ENCODE measurements at places on chromosomes 5 and 9.

GRCh38 chr5:133226186-133226585, 174.4 kb downstream of the HSPA4 start:
- no peak for DNase-seq

DNA sequence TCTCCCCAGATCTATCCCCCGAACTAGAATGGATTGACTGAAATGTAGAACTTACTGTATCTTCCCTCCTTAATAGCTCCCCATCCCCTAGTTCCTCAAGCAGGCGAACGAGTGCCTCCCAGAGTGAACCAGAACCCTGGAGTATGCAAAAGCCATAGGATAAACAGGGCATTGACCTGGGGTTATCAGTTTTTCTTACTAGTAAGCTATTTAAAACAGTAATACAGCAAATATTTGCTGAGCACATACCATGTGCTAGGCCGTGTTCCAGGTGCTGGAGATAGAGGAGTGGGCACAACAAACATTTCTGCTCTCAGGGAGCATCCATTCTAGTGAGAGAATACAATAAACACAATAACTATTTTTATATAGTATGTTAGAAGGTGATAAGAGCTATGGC, 1.8 kb downstream of the SKP2 start:
- no peak for DNase-seq

- DNase-seq: no peak
Observed at GRCh38 chr5:118095115-118095514, 893.2 kb downstream of the DTWD2 start.

DNA sequence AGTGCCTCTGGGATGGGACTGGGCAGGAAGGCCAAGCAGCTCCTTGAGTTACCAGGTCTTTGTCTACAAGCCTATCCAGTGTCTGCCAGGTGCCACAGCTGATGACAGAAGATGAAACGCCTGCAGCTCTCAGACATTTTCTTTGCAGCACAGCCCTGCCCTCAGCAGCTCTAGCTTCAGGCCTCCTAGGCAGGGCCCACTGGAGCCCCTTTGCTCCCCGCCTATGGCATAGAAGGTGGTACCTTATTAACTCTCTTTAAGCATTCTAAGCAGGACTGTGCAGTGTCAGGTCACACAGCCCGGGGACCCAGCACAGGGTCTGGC, 1.3 kb upstream of the SKP1 start:
- no peak for DNase-seq

DNA sequence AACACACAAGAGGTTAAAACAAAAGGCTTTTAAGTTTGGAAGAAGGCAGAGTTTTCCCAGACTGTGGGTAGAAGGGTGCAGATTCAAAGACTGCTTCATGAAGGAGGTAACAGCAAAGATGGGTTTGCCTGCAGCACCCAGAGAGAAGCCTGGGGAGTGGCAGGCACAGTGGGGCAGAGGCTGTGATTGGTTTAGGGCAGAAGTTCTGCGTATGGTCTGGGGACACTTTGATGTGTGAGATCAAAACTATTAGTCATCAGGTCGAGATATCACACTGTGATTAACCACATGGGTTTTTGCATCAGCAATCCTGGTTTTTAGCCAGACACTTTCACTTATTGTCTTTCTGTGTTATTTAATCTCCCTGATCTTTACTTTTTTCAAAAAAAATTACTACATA, 188.8 kb upstream of the GLRA1 start:
- peak; percentile 64 for DNase-seq

DNA sequence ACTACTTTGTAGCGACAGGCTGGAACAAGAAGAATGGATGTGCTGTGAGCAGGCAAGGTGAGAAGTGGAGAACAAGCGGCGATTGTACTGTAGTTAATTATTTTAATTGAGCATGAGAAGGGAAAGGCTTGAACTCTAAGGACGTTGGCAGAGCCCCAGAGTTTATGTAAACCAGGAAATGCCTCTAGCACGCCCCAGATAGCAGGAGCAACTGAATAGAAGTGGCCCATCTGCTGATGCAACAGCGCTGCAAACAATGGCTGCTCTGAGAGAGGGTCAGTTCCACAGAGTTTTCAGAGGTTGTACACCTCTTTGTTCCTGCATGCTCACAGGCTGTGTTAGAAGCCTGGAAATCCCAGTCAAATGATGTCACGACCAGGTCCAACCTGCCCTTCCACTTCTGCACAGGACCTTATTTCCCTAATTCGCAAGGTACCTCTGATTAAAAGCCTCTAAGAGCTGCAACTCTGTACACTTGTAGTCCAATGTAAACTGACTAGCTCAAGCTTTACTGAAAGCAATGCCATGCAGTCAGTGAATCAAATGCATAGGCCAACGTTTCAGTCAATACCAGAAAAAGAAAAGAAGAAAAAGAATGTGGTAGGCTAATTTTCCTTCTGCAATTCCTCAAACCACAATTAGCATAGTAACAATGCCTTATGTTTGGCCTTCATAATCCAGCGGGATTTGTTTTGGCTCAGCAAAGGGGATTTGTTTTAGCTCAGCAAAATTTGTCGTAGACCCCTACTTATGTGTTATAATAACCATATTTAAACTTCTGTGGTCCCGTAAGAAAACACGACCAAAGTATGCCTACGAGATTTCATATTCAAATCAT, 119.6 kb upstream of the RETREG1 start:
- no peak for DNase-seq

DNA sequence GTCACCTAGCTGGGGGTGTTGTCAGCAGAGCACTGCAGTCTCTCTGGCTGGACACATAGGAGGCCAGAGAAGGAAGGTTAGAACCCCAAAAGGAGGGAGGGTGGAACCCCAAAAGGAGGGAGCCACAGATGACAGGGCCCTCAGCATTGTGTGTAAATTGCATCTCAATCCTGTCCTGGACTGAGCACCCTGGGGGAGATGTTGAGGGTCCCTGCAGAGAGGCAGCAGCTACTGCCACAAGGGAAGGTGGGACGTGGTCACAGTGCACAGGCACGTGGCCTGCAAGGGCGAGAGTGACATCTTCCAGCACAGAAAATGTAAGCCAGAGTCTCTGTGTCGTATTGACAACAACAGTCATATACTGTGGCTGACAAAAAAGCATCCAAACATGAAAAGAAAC, 36.5 kb upstream of the CEP72 start:
- DNase-seq: no peak

- DNase-seq: no peak
Observed at GRCh38 chr9:119722384-119722783, 353.1 kb upstream of the BRINP1 start.

GRCh38 chr9:88809355-88810161, 181.7 kb upstream of the S1PR3 start:
- no peak for DNase-seq

DNA sequence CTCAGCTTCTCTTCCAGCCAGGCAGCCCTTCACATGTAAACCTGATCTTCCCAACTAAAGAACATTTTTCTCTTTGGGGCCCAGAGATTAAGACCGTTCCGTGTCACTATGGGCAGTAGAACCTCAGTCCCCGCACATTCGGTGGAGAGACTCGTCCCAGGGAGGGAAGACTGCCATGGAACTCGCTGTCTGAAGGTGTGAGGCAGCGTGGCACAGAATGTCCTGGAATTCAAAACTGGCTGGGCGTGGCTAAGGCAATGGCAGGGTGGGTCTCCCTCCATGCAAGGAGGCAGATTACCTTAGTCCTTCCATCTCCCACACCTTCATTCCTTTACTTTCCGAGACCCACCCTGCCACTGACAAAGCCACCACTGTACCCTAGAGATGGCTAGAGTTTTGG, 57.4 kb upstream of the ZNF354A start:
- DNase-seq: no peak

- DNase-seq: peak; percentile 37
Observed at GRCh38 chr9:133532937-133533668, 1.4 kb upstream of the ADAMTSL2 start.

- no peak for DNase-seq
Observed at GRCh38 chr5:157951673-157952373, 92.9 kb upstream of the CLINT1 start.

- no peak for DNase-seq
Observed at GRCh38 chr9:98545021-98545420, 163.7 kb downstream of the GABBR2 start.

DNA sequence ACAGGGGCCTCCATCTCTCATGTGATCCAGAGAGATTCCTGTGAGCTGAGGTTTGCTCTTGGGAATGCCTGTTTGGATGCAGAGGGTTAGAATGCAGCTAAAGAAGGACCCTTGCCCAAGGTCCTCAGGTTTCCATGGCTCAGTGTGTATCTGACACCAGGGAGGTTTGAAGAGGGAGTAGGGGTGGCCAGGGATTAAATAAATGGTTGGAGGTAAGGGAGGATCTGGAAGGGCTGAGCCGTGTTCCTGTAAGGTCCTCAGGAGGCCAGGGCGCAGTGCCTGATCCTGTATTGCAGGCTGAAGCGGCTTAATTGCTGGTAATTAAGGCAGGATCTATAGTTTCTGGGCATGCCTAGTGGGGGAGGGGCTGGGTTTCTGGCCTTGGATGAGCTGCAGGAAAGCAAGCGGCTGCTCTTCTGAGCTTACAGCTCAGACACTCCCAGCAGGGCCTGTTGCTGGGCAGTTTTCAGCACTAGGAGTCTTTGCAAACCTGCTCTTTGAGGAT, 41.5 kb upstream of the MAP1B start:
- no peak for DNase-seq

DNA sequence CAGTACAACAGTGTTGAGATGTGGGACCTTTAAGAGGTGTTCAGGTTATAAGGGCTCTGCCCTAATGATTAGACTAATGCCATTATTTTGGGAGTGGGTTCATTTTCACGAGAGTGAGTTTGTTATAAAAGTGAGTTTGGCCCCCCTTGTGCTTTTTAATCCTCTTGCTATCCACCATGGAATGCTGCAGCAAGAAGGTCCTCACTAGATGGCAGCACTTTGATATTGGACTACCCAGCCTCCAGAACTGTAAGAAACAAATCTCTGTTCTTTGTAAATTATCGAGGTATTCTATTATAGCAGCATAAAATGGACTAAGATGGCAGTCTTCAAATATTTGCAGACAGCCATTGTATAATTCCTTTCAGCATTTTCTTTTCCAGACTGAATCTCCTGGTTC, 212.4 kb downstream of the LRRC70 start:
- DNase-seq: no peak

GRCh38 chr5:127810707-127811490, 107.7 kb downstream of the CCDC192 start:
- no peak for DNase-seq

DNA sequence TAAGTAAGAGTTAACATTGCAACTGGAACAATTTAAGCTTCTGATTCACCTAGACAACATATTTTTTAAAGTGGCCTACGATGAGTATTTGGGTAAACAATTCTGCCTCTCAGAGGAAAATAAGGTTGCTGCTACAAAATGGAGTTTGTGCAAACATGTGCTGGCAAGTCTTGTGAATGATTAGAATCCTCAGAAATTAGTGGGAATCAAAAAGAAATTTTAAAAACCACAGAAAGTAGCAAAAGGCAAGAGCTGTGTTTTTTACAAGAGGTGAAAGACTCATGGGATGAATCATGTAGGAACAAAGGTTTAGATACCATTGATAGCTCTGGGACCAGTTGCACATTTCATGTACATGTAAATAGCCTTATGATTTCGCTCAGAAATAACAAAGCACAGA, 561.6 kb downstream of the TAF11L14 start:
- no peak for DNase-seq

DNA sequence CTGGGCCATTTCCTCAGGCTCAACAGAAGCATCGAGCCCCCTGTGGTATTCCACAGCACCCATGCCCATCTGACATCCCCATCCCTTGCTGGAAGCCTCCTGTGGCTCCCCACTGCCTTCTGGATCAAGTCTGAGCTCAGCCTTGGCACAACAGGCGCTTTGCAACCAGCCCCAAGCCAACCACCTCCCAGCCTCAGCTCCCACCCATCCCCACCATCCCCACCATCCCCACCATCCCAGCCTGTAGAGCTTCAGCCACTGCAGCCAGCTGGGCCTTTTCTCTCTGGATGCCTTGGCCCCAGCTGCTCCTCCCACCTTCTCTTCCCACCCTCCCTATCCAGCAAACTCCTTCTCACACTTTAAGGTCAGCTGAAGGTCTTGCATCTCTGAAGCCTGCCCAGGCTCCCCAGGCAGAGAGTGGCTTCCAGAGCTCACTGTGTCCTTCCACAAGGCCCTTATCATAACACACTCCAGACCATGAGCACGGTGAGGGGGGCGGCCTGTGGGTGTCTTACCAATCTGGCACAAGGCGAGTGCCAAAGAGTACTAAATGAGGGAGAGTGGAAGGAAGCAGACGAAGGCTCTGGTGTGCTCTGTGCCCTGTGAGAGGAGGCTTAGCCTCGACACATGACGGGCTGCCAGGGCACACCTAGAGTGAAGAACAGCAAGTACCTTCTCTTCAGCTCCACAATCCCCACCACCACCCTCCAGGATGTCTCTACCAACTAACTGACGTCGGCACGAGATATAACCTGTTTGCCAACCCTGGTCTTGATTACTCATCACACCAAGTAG, 6.5 kb downstream of the HIGD2A start:
- no peak for DNase-seq

GRCh38 chr9:124776954-124777648, at the start of gene OLFML2A:
Gene OLFML2A, plus strand, starts transcription at chr9:124777133. Its CDS starts 138 bp downstream, at chr9:124777271.
- DNase-seq: no peak

- DNase-seq: no peak
Observed at GRCh38 chr9:14198841-14199455, 115.0 kb downstream of the NFIB start.

DNA sequence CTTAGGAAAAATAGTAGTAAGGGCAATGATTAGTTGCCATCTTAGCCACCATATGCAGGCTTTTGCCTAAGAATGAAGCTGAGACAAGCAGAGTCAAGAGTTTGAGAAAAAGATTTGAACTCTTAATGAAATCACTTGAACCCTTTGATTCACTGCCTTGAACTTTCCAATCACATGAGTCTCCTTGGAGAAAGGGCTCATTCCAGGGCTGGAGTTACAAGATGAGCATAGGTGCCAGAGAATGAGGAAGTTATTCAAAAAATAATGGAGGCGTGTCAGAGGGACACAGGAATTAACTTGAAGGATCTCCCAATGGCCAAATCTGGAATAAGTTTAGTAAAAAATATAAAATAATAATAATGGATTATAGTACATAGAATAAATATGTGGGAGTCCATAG, 35.3 kb downstream of the MAT2B start:
- no peak for DNase-seq

DNA sequence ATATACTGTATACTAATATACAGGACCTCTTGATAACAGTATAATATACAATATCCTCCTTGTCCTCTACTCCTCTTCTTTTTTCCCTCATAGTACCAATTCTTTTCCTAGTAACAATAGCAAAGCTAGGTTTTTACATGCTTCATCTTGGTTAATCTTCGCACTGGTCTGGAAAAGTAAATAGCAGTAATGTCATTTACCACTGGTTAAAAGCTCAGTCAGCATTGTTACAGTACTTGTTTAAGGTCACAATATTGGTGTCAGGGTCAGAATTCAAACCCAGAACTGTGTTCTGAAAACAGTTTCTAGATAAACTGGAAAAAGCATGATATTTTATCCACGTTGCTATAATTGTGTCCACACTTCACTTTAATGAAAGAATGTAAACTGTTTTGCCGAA, 692.4 kb upstream of the CDH6 start:
- no peak for DNase-seq

GRCh38 chr5:154111214-154111613, 72.4 kb downstream of the MFAP3 start:
- DNase-seq: no peak

GRCh38 chr9:18606281-18606680, 132.3 kb downstream of the ADAMTSL1 start:
- DNase-seq: no peak

All from central memory CD4-positive, alpha-beta T cell (primary cell).